ENCODE measurements at places on chromosomes 3 and 15.

DNA sequence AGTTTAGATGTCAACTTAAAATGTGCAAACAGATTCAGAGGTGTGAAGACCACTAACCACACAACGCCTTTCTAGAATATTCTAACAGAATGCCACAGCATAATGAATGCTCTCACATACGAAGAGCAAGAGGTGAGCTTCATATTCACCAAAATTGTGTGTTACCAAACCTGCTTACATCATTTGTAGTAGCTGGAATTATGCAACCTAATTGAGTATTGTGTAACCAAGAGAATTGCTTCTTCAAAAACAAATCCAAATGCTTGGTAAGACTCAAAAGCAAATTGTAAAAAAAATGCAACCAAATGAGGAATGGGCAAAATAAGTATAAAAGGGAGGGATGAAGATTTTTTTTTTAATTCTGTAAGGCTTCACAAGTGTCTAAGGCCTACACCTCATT is 160.7 kb downstream of the TAFA4 start:
- DNase-seq, result no peak

DNA sequence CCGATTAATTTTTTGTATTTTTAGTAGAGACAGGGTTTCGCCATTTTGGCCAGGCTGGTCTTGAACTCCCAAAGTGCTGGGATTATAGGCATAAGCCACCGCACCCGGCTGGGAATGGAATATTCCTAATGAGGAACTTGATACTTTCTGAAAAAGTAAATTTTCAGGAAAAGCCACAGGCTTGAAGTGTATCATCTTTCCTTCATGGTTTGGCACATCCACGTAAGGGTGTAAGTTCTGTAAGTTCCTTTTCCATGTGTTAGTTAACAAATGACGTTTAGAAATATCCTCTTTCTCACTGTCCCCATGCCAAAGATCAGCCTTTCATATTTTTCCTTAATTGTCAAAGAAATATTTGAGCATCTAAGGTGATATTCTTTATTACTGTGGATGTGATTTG is 24.9 kb downstream of the TMEM45A start:
- no peak for DNase-seq

DNA sequence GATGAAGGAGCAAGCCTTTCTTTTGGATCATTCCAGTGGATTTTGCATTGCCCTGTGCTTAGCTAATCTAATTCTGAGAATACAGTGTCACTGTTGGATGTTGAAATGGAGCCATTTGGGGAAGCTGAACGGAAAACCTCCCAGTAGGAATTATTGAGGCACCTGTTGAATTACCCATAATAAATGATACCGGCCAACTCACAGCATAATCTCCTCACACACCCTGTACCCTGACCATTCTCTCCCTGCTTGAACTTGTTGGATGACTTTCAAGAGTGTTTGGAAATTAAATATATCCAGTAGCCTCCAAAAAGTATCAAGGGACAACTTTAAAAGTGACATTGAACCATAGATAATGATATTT is 171.4 kb upstream of the HES1 start:
- DNase-seq, result no peak

DNA sequence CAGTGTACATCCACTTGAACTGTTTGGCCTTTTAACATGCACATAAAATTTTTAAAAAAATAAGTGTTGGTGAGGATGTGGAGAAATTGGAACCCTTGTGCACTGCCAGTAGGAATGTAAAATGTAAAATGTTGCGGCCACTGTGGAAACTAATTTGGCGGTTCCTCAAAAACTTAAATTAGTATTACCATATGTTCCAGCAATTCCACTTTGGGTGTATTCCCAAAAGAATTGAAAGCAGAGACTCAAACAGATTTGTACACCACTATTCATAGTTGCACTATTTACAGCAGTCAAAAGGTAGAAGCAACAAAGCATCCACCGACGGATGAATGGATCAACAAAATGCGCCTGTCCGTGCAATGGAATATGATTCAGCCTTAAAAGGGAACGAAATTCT is 55.2 kb upstream of the SEC61A1 start:
- DNase-seq, result no peak

DNA sequence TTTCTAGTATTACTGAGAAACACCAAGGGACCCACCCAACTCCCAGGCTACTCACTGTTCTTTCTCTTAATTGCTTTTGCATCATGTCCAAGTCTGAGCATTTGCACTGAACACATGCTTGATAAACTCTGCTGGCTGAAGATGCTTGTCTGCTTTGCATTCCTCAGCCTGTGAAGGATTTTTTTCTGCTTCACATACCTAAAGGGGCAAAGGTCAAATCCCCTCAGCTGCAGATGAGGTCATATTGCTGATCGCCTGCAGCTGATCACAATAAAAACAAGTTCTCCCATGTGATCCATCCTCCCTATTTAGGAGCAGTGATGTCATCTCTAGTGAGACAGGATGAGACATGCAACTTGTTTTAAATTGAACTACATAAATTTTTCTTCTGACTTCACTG is 84.6 kb upstream of the DCBLD2 start:
- DNase-seq, result no peak

- no peak for DNase-seq
Observed at GRCh38 chr3:155657161-155657560, 87.7 kb downstream of the PLCH1 start.

DNA sequence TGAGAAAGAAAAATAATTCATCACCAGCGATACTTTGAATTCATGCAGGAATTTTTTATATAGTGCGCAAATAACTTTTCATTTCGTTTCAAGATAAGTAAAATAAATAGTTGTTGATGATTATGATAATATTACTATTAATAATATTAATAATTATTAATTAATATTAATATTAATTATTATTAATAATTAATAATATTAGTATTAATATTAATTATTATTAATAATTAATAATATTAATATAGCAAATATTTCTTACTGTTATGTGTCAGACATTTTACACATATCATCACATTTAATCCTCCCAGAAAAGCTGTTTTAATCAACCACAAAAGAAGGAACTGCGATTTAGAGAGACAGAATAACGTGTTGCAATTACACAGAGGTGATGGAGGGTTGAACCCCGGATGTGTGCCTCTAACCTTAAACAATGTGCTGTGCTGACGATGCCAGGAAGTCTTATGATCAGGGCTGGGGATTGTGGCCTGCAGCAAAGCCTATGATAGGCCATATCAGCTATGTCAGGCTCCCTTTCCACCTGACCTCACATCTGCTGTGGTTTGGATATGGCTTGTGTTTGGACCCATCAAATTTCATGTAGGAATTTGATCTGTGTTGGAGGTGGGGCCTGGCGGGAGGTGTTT is 263.5 kb upstream of the NR2F2 start:
- DNase-seq, result no peak

DNA sequence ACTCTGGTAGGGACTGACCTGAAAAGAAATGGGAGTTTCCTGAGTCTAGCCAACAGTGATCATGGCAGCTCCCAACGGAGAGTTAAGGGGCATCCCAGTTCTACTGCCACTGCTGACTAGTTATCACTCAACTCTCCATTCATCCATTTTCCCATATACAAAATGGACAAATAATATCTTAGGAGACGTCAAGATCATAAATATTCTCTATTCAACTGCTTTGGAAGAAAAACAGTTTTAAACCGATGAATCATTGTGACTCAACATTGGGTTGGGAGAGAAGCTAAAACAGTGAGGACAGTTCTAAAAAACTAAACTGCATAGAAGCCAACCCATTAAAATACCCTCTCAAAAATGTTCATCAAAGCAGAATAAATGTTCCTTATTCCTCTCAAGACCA is 57.6 kb upstream of the CHRM5 start:
- DNase-seq, result no peak

DNA sequence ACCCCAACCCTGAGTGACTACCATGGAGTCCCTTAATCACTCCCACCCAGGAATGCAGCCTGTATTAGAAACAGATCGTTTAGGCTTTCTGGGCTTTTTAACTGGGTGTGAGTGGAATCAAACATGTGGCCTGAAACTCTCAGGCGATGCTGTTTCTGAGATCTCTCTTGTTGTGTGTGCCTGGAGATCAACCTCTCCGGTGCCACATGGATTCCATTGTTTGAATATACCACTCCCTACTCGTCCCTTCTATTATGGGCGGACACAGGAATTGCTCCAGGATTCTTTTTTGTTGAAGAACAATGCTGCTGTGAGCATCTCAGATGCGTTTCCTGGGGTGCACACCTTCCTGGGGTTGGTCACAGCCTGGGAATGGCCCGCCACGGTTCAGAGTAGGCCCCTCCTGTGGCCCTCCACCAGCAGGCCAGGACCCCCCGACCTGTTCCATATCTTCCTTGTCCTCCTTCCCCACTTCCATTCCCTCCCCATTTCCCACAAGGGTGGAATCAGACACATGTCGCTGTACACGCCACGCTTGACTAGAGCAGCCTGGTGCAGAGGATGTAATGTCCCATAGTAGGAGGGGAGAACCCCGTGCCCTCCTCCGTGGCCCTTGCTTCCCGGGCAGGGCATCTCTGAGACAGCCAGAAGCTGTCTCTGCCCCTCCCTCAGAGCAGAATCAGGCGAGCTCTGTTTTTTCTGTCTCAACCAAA is 36.4 kb upstream of the PRR23E start:
- no peak for DNase-seq

- no peak for DNase-seq
Observed at GRCh38 chr3:14769544-14770325, 49.0 kb upstream of the FGD5 start.

- DNase-seq, result no peak
Observed at GRCh38 chr15:70976851-70977250, 84.2 kb downstream of the LRRC49 start.

DNA sequence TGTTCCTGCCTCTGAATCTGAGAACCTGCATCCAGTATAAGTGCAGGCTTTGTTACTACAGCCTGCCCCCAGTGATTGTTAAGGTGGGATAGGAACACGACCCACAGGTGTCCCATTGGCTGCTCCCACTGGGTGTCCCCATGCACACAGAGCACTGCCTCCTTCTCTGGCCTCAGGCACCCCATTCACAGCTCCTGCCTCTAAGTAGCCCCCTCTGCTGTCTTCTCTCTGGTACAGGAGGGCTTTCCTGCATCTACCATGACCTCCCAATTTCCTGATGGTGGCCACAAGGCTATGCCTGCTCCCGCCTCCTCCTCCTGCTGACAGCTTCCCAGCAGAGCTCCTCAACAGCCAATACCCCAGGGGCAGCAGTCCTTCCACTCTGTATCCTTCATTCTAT is 238.6 kb upstream of the TMC3 start:
- no peak for DNase-seq

DNA sequence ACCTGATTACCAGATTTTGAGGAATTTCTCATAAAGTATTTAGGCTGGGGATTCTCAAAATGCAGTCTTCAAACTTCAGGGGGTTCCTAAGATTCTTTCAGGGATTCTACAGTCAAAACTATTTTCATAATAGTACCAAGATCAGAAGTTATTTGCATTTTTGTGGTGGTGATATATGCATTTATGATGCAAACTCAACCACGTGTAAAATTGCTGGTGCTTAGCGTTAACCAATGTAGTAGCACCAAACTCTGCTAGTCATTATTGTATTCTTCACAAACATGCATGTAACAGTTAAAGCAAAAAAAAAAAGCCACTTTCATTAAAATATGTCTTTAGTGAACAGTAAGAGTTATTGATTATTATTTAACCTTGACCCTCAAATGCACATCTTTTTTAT is 274.9 kb upstream of the DNAJC19 start:
- no peak for DNase-seq

DNA sequence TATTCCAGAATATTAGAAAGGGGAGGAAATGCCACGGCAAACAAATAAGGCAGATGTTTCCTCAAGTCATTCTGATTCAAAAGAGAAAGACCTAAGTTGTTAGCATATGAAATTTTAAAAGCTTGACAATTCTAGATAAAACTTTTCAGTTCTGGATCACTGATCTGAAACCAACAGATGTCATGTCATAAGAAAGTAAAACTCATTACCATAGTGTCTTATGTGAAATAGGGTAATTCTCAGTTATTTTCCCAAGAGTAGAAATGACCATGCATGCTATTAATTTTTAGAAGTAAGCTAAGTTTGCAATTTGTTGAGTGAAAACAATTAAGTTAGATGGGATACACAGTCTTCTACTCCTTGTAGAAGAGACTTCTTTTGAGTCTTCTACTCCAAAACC is 630.3 kb downstream of the NAALADL2 start:
- DNase-seq, result peak; percentile 86

Data from MM.1S (cell line).